CMK (cell line): ENCODE measurements at places on chromosomes 13 and 19.

GRCh38 chr19:5290336-5291262 is 50.0 kb downstream of the PTPRS start:
- no peak for DNase-seq

DNA sequence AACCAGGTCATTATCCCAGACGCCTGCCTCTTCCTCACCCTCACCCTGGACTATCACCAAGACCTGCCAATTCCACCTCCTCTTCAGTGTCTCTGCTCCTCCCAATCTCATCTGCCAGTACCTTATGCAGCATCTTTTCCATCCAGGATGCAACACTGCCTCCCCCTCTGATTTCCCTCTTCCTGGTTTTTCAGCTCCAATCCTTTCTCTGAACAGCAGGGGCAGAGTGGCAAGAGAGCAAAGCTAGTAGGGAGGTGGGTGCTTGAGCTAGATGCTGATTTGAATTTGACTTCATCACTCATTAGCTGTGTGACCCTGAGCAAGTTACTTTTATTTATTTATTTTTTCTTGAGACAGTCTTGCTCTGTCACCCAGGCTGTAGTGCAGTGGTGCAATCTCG is 25.6 kb upstream of the CABP5 start:
- no peak for DNase-seq

DNA sequence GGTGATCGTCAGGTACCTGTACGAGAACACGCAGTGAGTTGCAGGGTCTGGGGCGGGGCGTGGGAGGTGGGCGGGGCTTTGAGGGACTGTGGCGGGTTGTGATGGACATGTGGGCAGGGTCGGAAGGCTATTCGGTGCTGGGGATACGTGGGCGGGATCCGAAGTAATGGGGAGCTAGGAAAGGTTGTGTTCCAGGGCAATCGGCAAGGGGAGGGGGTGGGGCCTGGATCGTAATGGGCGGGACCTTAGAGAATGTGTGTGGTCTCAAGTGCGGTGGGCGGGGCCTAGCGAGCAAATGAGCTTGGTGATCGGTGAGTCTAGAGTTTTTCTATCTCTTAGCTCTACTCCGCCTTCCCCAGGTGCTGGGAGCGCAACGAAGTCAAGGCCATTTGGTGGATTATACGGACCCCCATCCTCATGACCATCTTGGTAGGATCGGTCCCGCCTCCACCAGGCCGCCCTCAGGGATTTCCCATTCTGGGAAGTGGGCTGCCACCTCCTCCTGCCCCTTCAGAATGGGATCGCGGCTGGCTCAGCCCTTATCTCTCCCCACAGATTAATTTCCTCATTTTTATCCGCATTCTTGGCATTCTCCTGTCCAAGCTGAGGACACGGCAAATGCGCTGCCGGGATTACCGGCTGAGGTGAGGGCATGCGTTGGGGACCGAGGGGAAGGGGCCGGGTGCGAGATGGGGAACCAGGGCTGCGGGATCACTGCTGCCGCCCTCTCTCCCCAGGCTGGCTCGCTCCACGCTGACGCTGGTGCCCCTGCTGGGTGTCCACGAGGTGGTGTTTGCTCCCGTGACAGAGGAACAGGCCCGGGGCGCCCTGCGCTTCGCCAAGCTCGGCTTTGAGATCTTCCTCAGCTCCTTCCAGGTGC is 9.6 kb downstream of the GIPR start:
- peak; percentile 95 for DNase-seq

- DNase-seq = peak; percentile 56
Observed at GRCh38 chr19:17292301-17293074, 10.7 kb downstream of the ABHD8 start.

GRCh38 chr19:34667349-34668076 is 9.4 kb downstream of the SCGB2B2 start:
- no peak for DNase-seq

DNA sequence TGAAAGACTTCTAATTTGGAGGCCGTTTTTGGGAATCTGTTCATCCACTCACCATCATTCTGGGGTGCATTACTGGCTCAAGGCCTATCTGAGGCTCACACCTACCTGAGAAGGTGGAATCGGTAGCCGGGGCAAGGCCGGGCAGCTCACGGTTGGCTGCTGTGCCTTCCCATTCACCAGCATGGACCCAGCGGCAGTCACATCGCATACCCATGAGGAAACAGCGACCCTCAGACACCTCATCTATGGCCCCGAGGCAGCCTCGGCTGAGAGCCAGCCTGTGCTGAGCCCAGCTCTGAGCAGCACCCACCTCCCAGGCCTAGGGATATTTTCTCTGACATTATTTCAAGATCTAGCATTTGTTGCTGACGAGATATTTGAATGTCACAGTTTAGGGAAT is 130.5 kb downstream of the ATP11A start:
- DNase-seq = no peak

GRCh38 chr13:81388400-81388799 is 1047.5 kb upstream of the SPRY2 start:
- no peak for DNase-seq
